ENCODE measurements at places on chromosomes 7 and 10. TPM values are rescaled to one million over a fixed set of nuclear protein-coding genes. Genes with fewer than 3 reads are reported as not detected.
A peak's percentile ranks its signal among the peaks of the same experiment; 100 is the strongest.

- no peaks in the 10 kb centered on the region for H3K36me3 ChIP-seq
- H3K4me3 ChIP-seq = no peak overlapping the region
- no peaks in the 10 kb centered on the region for H3K4me1 ChIP-seq
- DNase-seq = no peak
Observed at GRCh38 chr10:86159797-86160196, 206.8 kb downstream of the GRID1 start.

- peaks cover 45% of the 10 kb centered on the region for H3K4me1 ChIP-seq
- no peak overlapping the region for H3K4me3 ChIP-seq
- H3K27ac ChIP-seq = no peak overlapping the region
Observed at GRCh38 chr7:155224116-155224811, 73.4 kb upstream of the INSIG1 start.

DNA sequence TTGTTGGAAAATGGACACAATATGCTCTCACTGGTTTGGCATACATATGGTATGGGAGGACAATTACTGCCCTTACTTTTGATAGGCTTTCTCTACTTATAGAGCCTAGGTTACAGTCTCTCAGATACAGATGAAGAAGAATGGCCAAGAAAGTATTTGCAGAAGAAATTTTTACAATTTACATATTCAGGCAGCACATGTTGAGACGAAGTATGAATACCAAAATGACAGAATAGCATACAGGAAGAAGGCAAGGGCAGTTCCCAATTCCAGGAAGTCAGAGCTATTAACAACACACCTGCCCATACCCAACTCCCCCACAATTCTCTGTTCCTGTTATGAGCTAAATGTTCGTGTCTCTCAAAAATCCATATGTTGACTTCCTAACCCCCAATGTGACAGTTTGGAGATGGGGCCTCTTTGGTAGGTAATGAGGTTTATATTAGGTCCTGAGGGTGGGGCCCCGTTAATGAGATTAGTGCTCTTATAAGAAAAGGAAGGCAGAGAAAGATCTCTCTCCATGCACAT, 67.8 kb downstream of the DOCK4 start:
- H3K4me1 ChIP-seq = no peaks in the 10 kb centered on the region
- no peak overlapping the region for H3K27ac ChIP-seq
- no peaks in the 10 kb centered on the region for H3K36me3 ChIP-seq
- H3K4me3 ChIP-seq = no peak overlapping the region
- no peaks in the 10 kb centered on the region for H3K27me3 ChIP-seq

DNA sequence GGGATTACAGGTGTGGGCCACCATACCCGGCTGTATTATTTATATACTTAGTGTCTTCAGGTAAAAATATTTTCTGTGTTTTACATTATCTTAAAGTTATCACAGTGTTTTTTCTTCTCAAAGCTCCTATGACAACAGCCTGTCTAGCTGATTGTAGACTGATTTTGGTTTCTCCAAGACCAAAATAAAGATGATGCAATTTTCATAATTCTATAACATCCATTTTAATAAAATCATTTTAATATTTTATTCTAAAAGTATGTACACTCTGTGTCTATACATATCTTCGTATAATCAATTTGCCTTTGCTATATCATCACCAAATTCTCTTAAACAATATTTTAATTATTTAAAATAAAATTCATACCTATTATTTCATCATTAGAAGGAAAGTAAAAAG, 108.6 kb downstream of the TRIM24 start:
- no peaks in the 10 kb centered on the region for H3K27me3 ChIP-seq
- H3K27ac ChIP-seq = no peak overlapping the region
- no peak for DNase-seq
- H3K4me1 ChIP-seq = no peaks in the 10 kb centered on the region
- no peak overlapping the region for H3K4me3 ChIP-seq
- H3K36me3 ChIP-seq = peaks cover 38% of the 10 kb centered on the region

The TMEM140 gene
- total RNA-seq = 1.3 TPM

The OPN1SW gene
- total RNA-seq = not detected

DNA sequence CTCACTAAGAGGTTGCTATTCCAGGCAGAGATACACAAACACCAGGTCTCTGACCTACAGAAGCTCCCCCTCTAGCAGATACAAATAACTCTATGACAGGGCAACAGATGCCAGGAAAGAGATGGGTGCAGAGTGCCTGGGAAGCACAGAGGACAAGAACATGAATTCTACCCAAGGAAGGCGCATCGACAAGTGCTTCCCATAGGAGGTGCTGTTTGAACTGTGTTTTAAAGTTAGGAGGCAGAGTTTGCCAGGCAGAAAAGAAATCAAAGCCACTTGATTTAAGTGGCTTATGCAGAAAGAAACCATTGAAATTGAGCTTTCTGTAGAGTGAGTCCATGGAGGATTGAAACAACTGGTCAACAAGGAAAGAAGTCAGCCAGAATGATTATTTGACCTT, 35.3 kb upstream of the EGR2 start:
- no peaks in the 10 kb centered on the region for H3K27me3 ChIP-seq
- H3K27ac ChIP-seq = no peak overlapping the region
- H3K4me3 ChIP-seq = no peak overlapping the region

DNA sequence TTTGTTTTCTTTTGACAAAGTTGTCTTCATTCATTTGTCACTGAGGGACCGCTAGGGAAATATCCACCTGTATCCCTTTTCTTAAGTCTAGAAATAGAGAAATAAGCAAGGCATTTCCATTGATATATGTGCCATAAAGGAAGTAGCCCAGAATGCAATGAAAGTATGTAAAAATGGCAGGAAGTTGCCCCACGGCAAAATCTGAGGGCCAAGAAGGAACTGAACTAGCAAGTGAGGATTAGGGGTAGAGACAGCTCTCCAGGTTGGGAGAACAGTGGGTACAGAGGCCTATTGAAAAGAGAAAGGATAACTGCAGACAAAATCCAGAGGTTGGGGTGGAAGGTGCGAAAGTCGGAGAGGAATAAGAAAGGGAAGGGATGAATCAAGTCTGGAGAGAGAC, 56.6 kb upstream of the TOMM7 start:
- H3K27ac ChIP-seq = no peak overlapping the region
- H3K36me3 ChIP-seq = no peaks in the 10 kb centered on the region
- DNase-seq = no peak

- H3K4me3 ChIP-seq = no peak overlapping the region
- no peak overlapping the region for H3K27ac ChIP-seq
- H3K36me3 ChIP-seq = no peaks in the 10 kb centered on the region
- H3K4me1 ChIP-seq = no peaks in the 10 kb centered on the region
- DNase-seq = no peak
Observed at GRCh38 chr10:112232670-112233069, 49.1 kb upstream of the GPAM start.

DNA sequence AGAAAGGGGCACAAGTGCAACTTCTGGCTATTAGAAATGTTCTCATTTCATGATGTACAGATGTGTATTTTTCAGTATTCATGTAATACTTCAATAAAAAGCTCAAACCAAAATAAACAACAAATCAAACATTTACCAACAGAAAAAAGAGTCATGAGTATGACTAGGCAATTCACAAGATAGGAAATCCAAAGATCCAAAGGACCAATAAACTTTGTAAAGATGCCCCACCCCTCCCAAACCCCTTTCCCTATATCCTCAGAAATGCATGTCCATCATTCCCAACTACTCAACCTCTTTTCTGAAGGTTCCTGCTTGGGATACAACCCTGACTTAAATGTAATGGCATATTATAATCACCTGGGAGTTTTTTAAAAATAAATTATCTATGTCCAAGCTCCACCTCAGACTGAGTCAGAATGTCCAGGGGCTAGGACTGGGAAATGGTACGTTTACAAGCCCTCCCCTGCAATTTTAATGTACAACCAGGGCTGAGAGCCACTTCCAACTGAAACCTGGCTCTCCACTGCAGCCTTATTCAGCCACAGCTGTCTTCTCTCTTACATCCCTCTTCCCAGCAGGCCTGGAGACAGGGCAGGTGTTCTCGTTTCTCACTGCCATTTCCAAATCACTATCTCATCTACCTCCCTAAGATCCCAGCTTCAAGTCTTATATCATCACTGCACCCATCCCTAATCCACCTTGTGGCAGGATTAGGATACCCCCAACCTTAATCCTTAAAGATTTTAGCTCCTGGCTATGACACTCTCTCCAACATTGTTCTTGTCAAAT, 36.5 kb downstream of the COA1 start:
- no peaks in the 10 kb centered on the region for H3K36me3 ChIP-seq
- peaks cover 4% of the 10 kb centered on the region for H3K4me1 ChIP-seq
- no peak overlapping the region for H3K27ac ChIP-seq
- no peaks in the 10 kb centered on the region for H3K27me3 ChIP-seq
- DNase-seq = peak; percentile 14

The PRLHR gene
- total RNA-seq = not detected
